ENCODE measurements at places on chromosomes 5 and 9.

- no peak for DNase-seq
Observed at GRCh38 chr5:150397782-150398721, 14.7 kb downstream of the CD74 start.

GRCh38 chr9:137250329-137251193 is 525 bp upstream of the STPG3 start:
- no peak for DNase-seq

DNA sequence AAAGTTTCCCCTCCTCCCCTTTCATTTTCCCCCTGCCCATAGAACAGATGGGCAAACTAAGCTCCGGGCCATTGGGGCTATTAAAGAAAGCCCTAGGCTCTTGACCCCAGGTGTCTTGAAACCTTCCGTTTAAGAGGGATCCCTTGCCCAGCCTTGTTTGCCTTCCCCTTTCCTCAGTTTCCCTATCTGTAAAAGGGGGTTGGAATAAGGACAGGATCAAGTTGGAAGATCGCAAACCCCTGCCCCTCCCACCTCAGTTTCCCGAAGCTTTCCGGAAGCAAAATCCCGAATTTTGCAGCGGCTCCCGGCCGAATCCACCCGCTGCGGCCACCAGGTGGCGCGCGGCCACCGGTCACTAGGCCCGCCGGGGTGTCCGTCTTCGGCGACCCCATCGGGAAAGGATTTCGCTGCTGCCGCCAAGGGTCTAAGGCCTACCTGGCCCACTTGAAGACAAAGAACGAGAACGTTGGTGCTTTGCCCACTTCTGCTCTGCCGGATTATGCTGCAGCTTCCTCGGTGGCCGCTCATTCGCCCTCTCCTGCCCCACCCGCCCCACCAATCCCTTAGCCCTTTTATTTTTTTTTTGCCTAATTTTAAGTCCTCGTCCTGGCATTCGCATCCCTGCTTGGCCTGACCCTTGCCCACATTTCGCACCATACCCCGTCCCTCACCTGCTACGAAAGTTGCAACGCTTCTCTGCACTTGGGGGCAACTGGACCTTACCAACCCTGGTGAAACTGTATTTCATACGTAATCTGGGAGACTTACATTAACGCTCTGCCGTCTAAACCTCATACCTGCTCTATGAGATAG is 962 bp upstream of the NR6A1 start:
- DNase-seq: peak; percentile 39

- DNase-seq: no peak
Observed at GRCh38 chr9:27094640-27095298, 14.3 kb upstream of the TEK start.

DNA sequence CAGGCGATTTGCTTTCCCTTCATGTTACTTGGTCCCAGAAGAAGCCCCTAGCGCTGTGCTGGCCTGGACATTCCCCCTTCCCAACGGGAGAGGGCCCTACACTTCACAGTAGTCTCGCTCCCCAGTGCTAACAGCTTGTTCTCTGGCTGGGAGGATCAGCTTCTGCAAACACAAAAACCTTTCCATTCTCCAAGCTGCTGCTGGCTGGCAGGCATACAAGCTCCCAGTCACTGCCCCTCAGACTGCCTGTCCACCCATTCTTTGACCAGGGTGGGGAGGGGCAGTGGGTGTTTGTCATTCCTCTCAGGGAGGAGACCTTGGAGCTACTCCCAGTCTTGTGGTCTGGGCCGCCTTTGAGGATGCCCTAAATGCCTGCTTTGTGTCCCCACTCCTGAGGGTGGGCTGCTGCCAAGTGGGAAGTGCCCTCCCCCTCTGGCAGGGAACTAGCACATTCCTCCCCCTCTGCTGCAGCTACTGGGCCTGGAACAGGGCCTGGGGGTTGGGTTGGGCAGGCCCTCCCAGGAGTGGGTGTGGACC is 20.8 kb downstream of the ENHO start:
- DNase-seq: no peak

Measured in NCI-H2107 (cell line).